ENCODE measurements at places on chromosomes 7 and 10. TPM values are rescaled to one million over a fixed set of nuclear protein-coding genes. Genes with fewer than 3 reads are reported as not detected.
A peak's percentile ranks its signal among the peaks of the same experiment; 100 is the strongest.

GRCh38 chr7:41439515-41439879 lies 263.4 kb downstream of the INHBA start:
- no peak for DNase-seq

DNA sequence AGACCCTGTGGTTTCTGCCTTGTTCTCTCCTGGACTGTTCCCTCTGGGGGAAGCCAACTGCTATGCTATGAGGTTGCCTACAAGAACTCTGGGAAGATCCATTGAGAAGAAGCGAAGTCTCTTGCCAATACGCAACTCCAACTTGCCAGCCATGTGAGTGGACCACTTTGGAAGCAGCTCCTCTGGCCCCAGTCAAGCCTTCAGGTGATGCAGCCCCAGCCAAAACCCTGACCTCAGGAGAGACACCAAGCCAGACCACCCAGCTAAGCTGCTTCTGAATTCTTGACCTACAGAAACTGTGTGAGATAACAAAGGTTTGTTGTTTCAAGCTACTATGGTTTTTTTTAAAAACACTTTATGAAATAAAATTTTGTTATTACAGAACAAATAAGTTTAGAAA lies 20.2 kb upstream of the MYL7 start:
- no peak for DNase-seq

DNA sequence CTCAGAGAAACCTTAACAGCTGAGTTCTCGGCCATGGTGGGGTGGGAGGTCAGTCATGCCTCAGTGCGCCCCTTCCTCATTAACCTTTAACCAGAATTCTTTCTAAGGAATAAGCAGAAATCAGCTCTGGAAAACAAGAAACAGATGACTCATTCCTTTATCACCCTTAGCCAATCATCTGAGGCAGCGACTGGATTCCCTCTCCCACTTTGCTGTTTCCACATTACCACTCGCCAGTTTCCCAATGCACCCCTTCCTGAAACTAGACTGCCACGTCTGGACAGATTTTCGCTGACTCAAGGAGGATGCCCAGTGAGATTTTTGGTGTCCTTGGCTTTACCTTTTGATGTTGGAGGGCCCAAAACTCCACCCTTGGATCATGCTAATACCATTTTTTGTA lies 223.8 kb downstream of the PLXDC2 start:
- no peak for DNase-seq

GRCh38 chr10:52443419-52444388 lies 129.6 kb downstream of the DKK1 start:
- peak; percentile 95 for DNase-seq

- DNase-seq = peak; percentile 68
These were observed 13.6 kb upstream of the BPGM start for GRCh38 chr7:134632937-134633540.

GRCh38 chr10:47298715-47299114 lies 1.3 kb upstream of the GDF10 start:
- DNase-seq = no peak

DNA sequence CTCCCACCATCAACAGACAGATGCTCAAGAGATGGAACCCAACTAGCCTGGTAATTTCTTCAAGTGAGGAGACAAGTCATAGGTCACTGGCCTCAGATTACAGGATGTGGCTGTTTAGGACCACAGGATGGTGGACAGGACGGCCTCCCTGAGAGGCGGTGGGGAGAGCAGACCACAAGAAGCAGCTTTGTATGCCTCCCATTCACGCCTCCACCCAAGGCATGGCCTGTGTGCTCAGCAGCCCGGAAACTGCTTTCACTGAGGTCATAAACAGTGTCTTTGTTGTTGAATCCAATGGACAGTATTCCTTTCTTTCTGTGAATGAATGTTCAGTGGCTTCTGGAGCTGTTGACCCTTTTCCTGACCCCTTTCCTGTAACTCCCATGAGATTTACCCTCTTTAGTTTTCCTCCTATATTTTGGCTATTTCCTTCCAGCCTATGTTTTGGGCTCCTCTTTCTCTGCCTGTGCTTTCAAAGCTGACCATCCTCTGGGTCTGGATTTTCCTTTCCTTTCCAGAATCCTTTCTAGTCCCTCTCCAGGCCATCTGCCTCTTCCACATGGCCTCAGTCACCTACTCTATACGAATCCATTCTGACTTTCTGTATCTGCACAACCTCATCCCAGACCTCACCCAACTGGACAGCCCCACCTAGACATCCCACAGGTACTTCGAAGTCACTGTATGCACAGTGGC lies 32.4 kb upstream of the INPP5F start:
- peak; percentile 60 for DNase-seq

GRCh38 chr10:20185116-20185515 lies 368.9 kb downstream of the PLXDC2 start:
- peak; percentile 2 for DNase-seq

GRCh38 chr7:74025730-74026129 lies 2.2 kb upstream of the ELN start:
- no peak for DNase-seq

- DNase-seq = no peak
These were observed 84.1 kb downstream of the SNX10 start for GRCh38 chr7:26375726-26376174.

GRCh38 chr7:30212701-30213111 lies 71.7 kb upstream of the ZNRF2 start:
- no peak for DNase-seq

DNA sequence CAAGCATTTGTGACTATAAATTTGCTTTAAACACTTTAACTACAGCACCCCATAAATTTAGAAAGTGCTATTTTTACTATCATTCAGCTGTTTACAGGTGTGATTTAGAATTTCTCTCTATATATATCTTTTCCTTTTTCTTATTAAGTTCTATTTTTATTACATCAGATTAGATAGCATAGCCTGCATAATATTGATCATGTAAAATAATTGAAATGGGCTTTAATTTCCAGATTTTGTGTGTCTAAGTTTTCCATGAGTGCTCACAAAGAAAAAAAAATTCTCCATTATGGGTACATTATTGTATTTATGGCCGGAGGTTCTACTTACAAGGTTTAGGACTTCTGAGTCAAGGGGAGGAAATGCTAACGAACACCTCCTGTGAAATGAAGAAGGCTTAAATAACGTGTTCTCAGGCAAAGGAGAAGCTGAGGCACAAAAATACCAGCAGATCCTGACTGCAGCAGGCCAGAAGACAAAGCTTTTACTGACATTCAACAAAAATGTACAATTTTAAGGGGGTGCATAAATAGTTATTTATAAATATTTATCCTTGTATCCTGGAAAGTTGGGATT lies 114.2 kb downstream of the RNF133 start:
- DNase-seq = no peak

Gene ANKRD1
- total RNA-seq = 251 TPM

DNA sequence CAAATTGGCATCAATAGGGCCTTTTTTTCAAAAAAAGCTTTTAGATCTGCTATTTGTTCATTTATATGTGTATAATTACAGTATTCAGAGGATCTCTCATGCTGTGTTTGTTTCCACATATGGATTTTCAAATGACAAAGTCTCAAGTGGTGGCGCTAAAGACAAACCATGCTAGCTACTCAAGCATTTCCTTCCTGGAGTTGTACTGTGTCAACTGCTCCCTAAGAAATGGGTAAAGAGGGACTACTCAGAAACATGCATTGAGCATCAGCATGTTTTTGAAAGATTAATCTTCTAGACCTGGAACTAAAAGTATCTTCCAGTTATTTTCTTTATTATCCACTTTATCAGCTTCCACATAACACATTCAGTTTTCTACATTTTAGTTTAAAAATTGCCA lies 12.7 kb downstream of the CNTNAP2 start:
- DNase-seq = no peak

DNA sequence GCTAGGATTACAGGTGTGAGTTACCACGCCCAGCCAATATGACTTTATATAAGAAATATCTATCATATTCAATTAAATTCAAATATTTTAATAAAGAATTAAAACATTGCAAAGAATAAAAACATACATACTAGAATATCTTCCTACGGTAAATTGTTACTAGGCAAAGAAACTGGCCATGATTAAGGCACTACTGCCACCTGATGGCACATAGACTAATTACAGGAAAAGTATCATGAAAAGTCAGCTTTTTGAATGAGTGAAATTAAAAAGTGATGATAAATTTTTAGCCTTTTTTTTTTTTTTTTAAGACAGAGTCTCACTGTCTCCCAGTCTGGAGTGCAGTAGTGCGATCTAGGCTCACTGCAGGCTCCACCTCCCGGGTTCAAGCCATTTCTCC lies 30.9 kb downstream of the MRPS33 start:
- DNase-seq = peak; percentile 15

- no peak for DNase-seq
These were observed 242.8 kb downstream of the TCERG1L start for GRCh38 chr10:131068760-131069159.

Gene WNT2
- total RNA-seq = not detected

Gene TIMM23
- 117 TPM for total RNA-seq

Gene OGDH
- 99.8 TPM for total RNA-seq

DNA sequence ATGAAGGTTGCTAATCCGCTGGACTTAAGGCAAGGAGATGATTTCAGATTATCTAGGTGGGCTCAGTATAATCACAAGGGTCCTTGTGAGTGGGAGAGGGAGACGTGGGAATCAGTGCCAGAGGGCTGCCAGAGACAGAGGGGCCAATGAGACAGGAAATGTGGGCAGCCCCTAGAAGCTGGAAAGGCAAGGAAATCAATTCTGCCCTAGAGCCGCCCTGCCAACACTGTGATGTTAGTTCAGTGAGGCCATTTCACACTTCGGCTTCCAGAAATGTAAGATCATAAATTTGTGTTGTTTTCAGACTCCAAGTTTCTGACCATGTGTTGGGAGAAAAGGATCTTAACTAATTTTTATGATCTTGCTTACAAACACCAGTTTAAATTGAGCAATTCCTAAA lies 3.6 kb upstream of the GPNMB start:
- no peak for DNase-seq

DNA sequence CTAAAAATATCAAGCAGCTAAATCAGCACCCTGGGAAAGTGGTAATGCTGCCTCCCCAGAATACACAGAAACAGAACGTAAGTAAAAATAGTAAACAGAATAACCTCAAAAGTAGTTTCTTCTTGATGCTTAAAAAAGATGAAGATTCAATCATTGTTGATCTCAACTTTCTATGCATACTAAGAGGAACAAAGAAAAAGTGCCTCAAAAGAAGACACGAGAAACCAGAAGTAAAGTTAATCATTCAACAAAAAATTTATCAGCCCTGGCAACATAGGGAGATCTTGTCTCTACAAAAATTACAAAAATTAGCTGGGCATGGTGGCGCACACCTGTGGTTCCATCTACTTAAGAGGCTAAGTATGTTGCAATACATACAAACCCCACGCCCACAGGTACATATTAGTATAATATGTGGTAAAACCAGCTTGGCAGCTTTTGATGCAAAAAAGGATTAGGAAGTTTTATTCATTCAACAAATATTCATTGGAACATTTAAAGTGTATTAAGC lies 153.7 kb downstream of the NRBF2 start:
- no peak for DNase-seq

DNA sequence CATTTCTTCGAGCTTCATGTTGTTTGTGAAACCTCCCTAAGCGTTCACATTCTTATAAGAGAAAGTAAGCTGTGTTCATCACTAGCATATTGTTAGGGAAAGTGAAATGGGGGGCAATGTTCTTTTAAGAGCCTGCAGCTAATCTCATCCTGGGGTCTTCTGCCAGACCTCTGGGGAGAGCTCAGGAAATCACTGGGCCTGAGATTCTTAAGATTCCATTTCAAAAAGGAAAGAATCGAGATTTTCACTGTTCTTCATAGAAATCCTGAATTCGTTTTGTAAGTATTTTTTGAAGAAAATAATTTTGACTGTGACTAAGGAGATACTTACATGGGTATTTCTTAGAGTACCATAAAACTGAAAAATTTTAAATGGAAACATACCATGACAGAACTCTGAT lies 160.7 kb downstream of the CDCA7L start:
- DNase-seq = no peak

Gene EPHB6
- total RNA-seq = 0.32 TPM

GRCh38 chr10:72011976-72012512 lies 47.8 kb downstream of the CHST3 start:
- DNase-seq = no peak

DNA sequence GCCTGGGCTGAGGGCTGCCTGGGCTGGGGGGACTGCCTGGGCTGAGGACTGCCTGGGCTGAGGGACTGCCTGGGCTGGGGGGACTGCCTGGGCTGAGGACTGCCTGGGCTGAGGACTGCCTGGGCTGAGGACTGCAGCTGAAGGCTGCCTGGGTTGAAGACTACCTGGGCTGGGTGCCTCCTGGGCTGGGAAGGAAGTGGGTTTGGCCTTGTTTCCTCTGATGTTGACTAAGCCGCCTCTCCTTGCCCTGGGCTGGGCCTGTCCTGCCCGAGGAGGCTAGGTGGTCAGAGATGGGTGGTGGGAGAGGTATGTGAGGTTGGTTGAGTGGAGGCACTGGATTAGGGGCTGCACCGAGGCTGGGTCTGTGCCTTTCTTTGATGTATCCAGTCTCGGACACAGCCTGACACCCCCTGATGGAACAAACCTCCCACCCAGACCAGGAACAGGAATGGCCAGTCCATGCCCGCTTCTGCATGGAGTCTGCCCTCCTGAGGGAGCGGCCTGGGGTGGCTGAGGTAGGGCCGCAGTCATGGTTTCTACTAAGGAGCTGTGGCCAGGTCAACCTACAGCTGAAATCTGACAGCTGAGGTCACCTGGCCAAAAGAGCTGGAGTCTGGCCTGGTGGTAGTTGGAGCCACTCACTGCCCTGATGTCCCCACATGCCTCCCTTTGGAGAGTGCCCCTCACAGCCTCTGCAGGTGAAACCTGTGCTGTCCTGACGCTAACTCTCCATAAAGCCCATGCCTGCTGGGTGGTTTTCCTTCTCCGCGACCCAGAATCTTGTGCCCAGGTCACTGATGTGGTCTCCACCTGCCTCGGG lies 22.3 kb downstream of the SCART1 start:
- no peak for DNase-seq

Gene RBP4
- 0.17 TPM for total RNA-seq

All from LHCN-M2 (cell line).